ENCODE measurements at places on chromosomes 6 and 20. TPM values are rescaled to one million over a fixed set of nuclear protein-coding genes. Genes with fewer than 3 reads are reported as not detected.

GRCh38 chr6:12356983-12357972, 67.1 kb downstream of the EDN1 start:
- H3K4me3 ChIP-seq = no peak overlapping the region
- no peaks in the 10 kb centered on the region for H3K27me3 ChIP-seq
- DNase-seq = no peak
- H3K27ac ChIP-seq = no peak overlapping the region

GRCh38 chr20:1434571-1435336, 31.9 kb downstream of the NSFL1C start:
- peak; percentile 68 for DNase-seq
- no peak overlapping the region for H3K27ac ChIP-seq
- H3K36me3 ChIP-seq = peaks cover 13% of the 10 kb centered on the region
- peaks cover 23% of the 10 kb centered on the region for H3K4me1 ChIP-seq

DNA sequence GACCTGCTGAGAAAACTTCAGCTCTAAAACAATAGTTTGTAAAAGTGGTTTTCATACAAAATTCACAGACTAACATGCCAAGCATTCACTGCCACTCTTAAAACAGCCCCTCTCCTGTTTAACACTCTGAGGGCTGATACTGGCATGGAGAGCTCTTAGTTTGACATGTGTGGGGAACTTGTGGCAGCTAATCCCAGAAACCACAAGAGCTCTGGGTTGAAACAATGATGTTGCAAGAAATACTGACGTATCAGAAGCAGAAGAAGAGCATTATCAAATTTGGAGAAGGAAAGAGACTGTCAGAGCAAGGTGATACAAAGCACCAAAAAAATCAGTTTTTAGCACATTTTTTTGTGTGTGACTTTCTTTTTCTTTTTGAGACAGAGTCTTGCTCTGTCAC, 5.1 kb downstream of the BEND3 start:
- no peaks in the 10 kb centered on the region for H3K36me3 ChIP-seq
- H3K27ac ChIP-seq = no peak overlapping the region
- no peaks in the 10 kb centered on the region for H3K27me3 ChIP-seq
- DNase-seq = no peak
- peaks cover 7% of the 10 kb centered on the region for H3K4me1 ChIP-seq

GRCh38 chr20:313948-314347, 11.4 kb upstream of the SOX12 start:
- H3K36me3 ChIP-seq = no peaks in the 10 kb centered on the region
- H3K4me3 ChIP-seq = no peak overlapping the region
- no peaks in the 10 kb centered on the region for H3K27me3 ChIP-seq
- H3K4me1 ChIP-seq = peaks cover 10% of the 10 kb centered on the region

- H3K4me3 ChIP-seq = no peak overlapping the region
- no peak overlapping the region for H3K27ac ChIP-seq
- DNase-seq = no peak
These were observed 40.7 kb upstream of the DSP start for GRCh38 chr6:7500752-7501282.

- peaks cover 9% of the 10 kb centered on the region for H3K27me3 ChIP-seq
- no peak for DNase-seq
- no peaks in the 10 kb centered on the region for H3K36me3 ChIP-seq
- H3K27ac ChIP-seq = no peak overlapping the region
These were observed 286.2 kb upstream of the STXBP5 start for GRCh38 chr6:146917979-146918378.

DNA sequence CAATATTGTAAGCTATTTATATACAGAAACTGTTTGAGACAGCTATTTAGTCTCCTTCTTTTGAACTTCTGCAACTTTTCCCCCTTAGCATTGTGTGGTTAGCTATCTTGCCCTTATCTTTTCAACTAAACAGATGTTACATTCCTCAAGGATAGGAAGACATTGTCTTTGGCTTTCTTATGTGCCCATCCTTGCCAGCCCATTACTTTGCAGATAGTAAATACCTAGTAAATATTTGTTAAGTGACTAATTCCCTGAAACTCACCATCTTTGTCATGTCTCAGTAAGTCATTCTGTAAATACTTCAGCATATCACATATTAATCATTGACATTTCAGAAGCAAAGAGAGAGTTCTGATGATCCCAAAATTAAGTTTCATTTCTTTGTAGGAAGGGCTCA, 69.1 kb upstream of the FLRT3 start:
- H3K27me3 ChIP-seq = no peaks in the 10 kb centered on the region
- H3K4me3 ChIP-seq = no peak overlapping the region
- no peak overlapping the region for H3K27ac ChIP-seq
- no peaks in the 10 kb centered on the region for H3K36me3 ChIP-seq
- H3K4me1 ChIP-seq = no peaks in the 10 kb centered on the region

DNA sequence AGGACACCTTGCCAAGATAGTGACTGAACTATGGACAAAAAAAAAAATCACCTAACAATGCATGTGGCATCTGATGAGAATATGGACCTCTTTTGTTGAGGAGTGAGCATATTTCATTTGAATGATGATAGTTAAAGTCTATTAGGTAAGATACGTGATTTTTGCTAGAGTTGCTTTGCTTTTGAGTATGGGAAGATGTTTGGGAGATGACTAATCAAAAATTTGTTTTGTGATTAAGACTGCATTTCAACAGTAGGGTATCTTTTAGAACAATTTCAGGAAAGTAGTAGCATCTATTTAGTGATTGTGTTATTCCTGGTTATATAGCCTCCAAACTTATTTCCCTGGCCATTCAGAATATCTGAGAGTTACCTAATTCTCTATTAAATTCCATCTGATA, 878.6 kb upstream of the CITED2 start:
- no peak overlapping the region for H3K4me3 ChIP-seq
- DNase-seq = no peak
- no peaks in the 10 kb centered on the region for H3K36me3 ChIP-seq
- no peak overlapping the region for H3K27ac ChIP-seq

DNA sequence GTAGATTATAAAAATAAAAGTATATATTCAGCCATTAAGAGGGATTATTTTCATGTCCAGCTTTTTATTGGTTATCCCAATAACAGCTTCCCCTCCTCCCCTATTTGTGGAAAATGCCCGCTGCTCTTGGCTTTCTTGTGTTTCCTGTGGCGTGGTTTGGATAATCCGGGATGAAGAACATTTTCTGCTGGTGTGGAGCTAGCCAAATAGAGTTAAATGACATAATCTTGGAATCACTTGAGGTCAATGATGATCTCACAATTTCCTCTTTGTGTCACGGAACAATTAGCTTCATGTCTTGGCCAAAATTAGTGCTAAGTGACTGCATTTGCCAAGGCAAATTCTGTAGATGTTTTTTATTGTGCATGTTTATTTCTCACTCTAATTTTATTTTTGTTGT, 394.0 kb downstream of the LAMA2 start:
- H3K27ac ChIP-seq = no peak overlapping the region
- H3K36me3 ChIP-seq = no peaks in the 10 kb centered on the region
- H3K27me3 ChIP-seq = peaks cover 8% of the 10 kb centered on the region
- H3K4me3 ChIP-seq = no peak overlapping the region
- DNase-seq = no peak

DNA sequence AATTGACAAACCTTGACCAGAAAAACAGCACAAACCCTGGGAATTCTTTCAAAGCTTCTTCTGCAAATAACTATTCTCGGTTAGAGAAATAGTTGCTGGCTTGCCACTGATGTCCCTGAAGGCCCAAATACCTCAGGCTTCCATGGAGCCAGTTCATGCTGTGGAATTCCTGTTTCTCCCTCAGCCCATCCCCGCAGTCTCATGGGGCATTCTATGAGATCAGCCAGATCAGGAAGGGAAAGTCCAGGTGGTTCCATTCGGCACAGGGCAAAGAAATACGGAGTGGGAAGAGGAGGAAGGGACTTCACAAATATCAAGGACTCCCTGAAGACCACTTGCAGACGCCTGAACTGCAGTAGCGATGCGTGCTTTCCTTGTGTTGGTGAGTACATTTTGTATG, 63.3 kb downstream of the MYLK4 start:
- H3K27ac ChIP-seq = no peak overlapping the region
- H3K36me3 ChIP-seq = no peaks in the 10 kb centered on the region
- DNase-seq = no peak
- no peak overlapping the region for H3K4me3 ChIP-seq
- H3K4me1 ChIP-seq = peaks cover 5% of the 10 kb centered on the region

DNA sequence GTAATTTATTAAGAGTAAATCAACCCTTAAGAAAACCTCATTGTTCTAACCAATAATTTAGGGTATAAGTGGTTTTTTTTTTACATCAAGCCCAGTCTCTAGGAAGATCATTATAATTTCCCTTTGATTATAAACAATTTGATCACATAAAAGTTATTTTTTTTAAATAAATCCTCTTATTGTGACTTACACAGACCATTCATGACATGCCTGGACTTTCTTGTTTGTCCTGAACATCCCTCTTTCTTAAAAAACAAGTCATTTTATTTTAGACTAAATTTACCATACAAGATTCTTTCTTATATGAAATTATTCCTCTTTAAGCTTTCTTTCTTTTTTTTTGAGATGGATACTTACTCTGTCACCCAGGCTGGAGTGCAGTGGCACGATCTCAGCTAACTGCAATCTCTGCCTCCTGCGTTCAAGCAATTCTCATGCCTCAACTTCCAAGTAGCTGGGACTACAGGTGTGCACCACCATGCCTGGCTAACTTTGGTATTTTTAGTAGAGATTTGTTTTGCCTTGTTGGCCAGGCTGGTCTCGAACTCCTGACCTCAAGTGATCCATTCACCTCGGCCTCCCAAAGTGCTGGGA, 53.6 kb upstream of the AGPAT4 start:
- no peaks in the 10 kb centered on the region for H3K36me3 ChIP-seq
- DNase-seq = no peak
- no peak overlapping the region for H3K4me3 ChIP-seq
- no peak overlapping the region for H3K27ac ChIP-seq

GRCh38 chr6:156699017-156699421, 78.2 kb upstream of the ARID1B start:
- no peak for DNase-seq
- no peak overlapping the region for H3K27ac ChIP-seq
- H3K4me3 ChIP-seq = no peak overlapping the region
- H3K36me3 ChIP-seq = no peaks in the 10 kb centered on the region
- H3K27me3 ChIP-seq = peaks cover 9% of the 10 kb centered on the region

GRCh38 chr6:40066372-40066771, 132.1 kb upstream of the MOCS1 start:
- no peaks in the 10 kb centered on the region for H3K27me3 ChIP-seq
- H3K4me1 ChIP-seq = no peaks in the 10 kb centered on the region
- H3K4me3 ChIP-seq = no peak overlapping the region
- H3K27ac ChIP-seq = no peak overlapping the region
- H3K36me3 ChIP-seq = no peaks in the 10 kb centered on the region

GRCh38 chr20:59217794-59218280, 54.2 kb downstream of the ZNF831 start:
- no peak for DNase-seq
- peaks cover 23% of the 10 kb centered on the region for H3K4me1 ChIP-seq
- H3K4me3 ChIP-seq = no peak overlapping the region
- H3K27ac ChIP-seq = no peak overlapping the region
- no peaks in the 10 kb centered on the region for H3K36me3 ChIP-seq

GRCh38 chr6:19781269-19781668, 55.9 kb upstream of the ID4 start:
- no peak for DNase-seq
- H3K36me3 ChIP-seq = no peaks in the 10 kb centered on the region
- H3K4me3 ChIP-seq = no peak overlapping the region
- no peak overlapping the region for H3K27ac ChIP-seq
- no peaks in the 10 kb centered on the region for H3K27me3 ChIP-seq

DNA sequence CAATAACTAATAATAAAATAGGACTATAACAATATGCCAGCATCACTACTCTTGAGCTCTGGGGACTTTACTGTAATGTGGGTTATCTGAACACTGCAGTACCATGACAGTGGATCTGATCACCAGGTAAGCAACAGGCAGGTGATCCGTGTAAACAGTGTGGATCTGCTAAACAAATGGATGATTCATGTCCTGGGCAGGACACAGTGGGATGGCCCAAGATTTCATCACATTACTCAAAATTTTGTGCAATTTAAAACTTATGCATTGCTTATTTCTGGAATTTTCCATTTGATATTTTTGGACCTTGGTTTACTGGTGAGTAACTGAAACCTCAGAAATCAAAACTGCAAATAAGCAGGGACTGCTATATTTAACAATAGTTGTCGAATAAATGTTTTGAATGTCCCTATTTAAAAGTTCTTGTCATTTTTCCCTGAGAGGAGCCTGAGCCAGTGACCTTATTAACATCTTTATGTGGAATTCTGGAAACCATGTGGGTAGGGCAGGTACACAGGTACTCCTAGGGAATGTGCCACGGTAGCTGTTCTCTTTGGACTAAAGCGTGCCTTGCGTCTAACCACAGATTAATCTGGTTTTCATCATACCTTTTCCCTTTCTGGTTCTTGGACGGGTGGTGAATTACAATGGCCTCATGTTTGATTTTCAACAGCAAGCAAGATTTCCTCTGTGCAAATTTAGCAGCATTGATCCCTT, 214.5 kb upstream of the SASH1 start:
- no peak for DNase-seq
- H3K4me1 ChIP-seq = no peaks in the 10 kb centered on the region
- no peak overlapping the region for H3K27ac ChIP-seq
- H3K36me3 ChIP-seq = no peaks in the 10 kb centered on the region

DNA sequence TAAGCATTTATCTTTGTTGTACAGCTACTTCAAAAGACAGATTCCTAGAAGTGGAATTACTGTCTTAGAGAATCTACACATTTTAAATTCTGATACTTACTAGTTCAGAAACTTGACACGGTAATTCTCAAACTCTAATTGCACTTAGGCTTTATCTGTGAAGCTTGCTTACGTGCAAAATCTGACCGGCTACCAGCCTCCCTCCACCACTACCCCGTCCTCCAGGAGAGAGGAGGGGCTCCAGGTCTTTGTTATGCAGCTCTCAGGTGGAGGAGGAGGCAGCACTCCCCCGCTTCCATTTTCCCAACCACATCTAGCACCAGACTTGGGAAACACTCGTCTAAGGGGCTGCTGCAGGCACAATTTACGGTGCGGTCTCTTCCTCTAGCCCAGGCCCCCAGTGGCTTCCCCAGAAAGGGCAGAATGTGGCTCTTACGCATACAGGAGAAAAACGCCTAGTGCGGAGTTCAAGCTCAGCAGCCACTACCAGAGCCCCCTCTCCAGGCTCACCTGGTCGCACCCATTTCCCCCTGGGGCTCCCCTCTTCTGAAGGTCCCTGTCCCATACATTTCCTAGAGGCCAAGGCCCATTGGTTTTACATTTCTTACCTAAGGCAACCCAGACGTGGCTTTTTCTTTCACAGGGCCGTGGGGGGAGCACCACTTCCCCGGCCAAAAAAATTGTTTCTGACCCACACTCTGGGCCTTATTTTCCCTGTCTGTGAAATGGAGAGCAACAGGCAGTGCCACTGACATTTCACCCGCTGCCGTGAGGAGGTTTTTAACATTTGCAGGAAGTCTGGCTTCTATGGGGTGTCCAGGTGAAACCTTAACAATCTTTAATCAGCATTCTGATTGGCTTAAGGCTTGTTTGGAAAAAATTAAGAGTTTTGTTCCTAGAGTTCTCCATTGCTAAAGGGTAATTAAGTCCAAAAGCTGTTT, 1.6 kb upstream of the TGIF2 start:
- DNase-seq = peak; percentile 24
- peaks cover 39% of the 10 kb centered on the region for H3K4me1 ChIP-seq
- H3K4me3 ChIP-seq = peak overlapping the region; percentile 95
- H3K27ac ChIP-seq = peak overlapping the region; percentile 99

GRCh38 chr6:41733707-41734665, 1.4 kb downstream of the TFEB start:
- peak overlapping the region; percentile 86 for H3K27ac ChIP-seq
- DNase-seq = peak; percentile 79
- no peaks in the 10 kb centered on the region for H3K36me3 ChIP-seq
- H3K4me3 ChIP-seq = peak overlapping the region; percentile 79
- peaks cover 23% of the 10 kb centered on the region for H3K4me1 ChIP-seq

Gene VSX1
- not detected for total RNA-seq

Gene CGA
- not detected for total RNA-seq

Gene C6orf118
- not detected for total RNA-seq

Gene CYP24A1
- not detected for total RNA-seq

Gene SPEF1
- 0.23 TPM for total RNA-seq

Gene ARMH2
- not detected for total RNA-seq

Gene PRL
- not detected for total RNA-seq
